ENCODE measurements at places on chromosomes 1 and 21. TPM values are rescaled to one million over a fixed set of nuclear protein-coding genes. Genes with fewer than 3 reads are reported as not detected.

GRCh38 chr1:10776190-10776905 lies 20.1 kb downstream of the CASZ1 start:
- no peak for DNase-seq

The KCNJ15 gene
- total RNA-seq, result under 0.01 TPM

- DNase-seq, result peak; percentile 43
These were observed at the start of gene CFAP141 for GRCh38 chr1:154206196-154206595. CFAP141 (minus strand) TSS chr1:154206333; CDS start chr1:154206307, 26 bp downstream.

The OVAAL gene
- total RNA-seq, result not detected

DNA sequence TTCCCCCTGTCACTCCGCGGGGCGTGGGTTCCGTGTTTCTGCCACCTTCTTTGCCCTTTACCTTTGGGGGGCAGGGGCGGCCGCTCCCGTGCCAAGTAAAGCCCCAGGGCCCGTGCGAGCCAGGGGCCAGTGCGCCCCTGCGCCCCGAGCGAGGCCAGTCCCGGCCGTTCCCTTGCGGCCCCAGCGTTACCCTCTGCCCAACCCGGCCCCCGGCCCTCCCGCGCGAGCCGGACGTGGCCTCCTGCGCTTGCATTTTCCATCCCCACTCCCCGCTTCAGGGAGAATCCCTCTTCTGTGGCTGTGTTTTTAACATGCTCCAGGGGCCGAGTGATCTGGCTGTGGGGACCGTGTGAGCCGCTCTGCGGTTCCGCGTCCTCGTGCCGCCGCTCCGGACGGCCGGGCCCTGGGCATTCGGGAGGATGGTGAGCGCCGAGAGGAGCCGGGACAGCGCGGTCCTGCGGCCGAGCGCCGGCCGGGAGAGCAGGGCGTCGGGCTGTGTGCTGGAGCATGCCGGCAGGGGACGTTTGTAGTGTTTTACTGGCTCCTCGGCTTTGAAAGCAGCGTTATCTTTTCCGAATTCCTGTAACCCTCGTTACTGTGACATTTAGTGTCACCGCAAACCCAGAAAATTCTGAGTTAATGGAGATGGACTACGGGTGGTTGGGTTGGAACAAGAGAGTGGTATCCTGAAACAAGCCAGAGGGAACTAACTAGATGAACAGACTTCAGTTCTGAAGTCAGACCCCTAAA lies 1.0 kb downstream of the GALNT2 start:
- DNase-seq, result no peak

The AKNAD1 gene
- total RNA-seq, result 0.81 TPM

DNA sequence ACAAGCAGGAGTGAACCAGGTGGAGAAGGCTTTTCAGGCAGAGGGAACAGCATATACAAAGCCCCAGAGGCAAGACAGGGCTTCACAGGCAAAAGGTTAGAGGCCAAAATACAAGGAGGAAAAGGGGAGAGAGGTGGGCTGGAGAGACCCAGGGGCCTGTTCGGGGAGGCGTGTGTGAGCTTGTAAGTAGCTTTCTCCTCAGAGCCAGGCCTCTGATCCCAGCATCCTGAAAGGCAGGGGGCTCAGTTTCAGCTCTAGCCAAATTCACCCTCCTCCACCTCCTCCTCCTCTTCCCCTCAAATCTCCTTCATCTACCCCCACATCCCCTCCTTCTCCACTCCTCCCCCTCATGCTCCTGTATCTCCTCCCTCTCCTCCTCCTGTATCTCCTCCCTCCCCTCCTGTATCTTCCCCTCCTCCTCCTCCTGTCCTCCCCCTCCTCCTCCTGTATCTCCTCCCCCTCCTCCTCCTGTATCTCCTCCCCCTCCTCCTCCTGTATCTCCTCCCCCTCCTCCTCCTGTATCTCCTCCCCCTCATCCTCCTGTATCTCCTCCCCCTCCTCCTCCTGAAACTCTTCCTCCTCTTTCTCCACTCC lies 148.6 kb downstream of the ST6GALNAC5 start:
- no peak for DNase-seq

DNA sequence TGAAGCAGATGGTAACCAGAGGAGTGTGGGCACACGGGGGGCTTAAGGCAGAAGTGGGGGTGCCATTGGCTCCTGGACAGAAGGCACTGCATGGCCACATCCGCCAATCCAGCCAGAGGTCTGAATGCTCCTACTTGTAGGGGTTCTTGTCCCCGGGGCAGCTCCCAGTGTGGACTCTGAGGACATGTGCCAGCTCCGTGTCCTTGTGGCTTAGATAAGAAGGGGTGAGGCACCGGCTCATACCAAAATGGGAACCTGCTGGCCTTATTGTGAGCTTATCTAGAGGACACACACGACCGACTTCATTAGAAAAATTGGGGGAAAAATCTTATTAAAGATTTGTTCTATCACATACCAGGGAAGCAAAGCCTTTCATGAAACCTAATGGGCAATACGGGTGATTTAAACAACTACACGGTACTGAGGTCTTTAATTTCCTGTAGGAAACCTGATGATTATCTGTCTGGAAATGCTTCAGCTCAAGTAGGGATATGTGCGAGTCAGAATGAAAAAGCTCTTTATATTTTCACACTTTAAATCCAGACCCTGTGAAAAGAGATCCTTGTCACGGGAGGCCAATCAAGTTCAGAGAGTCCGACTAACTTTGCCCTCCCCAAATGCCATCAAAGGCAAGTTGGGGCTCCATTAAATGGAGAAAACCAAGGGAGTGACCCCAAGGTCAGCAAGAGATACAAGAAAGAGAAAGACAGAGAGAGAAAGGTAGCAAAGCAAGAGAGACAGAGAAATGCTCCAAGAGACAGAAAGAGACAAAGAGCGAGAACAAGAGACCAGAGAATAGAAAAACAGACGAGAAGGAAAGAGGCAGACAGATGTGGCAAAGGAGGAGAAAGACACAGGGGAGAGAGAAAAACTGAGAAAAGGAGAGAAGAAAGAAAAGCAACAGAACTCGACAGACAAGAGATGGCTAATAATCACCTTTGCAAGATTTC lies 14.1 kb upstream of the KCNN3 start:
- DNase-seq, result peak; percentile 90

The MAP3K6 gene
- total RNA-seq, result 8.3 TPM

The TMPRSS15 gene
- total RNA-seq, result not detected

DNA sequence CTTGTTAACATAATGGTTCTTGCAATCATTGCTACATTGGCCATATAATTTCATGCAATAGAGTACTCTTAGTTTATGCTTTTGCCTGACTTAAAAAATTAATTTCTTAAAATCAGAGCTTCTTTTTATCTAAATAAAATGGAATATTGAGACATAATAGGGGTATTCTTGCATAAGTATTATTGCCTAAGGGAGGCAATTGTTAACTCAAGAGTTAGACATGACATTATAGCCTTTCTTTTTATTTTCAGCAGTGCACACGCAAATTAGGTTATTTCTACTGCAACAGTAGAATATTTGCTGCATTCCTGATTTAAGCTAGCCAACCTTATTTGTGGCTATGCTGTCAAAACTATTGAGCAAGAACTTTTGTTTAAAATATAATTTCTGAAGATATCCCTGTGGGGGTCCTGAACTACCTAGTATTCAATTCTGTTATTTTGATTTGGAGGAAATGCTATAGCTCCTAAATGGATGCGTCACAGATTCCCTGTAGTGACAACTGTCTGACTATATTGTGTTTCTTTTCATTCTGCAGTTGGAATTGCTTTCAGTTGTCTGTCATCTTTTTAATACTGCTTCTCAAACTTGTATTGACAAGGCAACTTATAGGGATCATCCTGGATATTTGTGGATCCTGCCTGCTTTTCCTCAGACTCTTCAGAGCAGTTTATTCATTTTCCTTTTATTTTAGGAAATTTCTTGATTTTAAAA lies 211.0 kb downstream of the PATJ start:
- DNase-seq, result no peak

DNA sequence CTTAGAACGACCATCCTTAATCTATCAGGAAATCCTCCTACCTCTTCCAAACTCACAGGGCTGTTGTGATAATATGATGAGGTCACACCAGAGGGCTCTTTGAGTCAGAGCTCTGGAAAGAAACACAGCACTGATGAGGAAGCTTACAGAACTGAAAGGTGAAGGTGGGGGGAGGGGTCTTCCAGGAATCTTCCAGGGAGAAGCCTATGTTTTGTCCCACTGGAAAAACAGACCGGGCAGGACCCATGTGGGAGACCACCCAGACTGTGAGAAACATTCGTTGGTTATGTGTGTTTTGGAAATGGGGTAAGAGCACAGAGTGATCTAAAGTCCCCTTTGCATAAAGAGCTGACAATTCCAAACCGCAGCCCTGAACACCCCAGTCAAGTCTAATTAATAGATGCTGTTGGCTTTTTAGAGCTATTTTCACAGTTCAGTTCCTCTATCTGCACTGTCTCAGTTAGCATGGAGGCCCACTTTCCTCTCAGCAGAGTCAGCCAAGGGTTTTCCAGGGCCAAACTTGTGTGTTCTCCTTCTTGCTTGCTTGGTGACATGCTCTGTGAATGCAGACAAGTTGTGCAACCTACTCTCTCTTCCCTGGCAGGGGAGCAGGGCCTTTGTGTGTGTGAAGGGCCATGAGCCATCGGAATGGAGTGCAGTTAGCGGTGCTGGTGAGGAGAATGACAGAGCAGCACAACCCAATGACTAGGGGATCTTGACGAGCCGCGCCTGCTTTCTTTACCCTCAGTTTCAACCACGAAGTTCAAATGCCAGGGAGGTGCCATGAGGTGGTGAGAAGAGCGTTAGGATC lies 12.3 kb downstream of the PHLDA3 start:
- DNase-seq, result no peak

The CYP4Z1 gene
- total RNA-seq, result not detected

The FCGR2B gene
- 0.81 TPM for total RNA-seq
